Left lobe of liver (tissue), 2 donors: ENCODE measurements at places on chromosomes 1 and 21.
A peak's percentile ranks its signal among the peaks of the same experiment; 100 is the strongest.

GRCh38 chr1:226449823-226450222 is 41.9 kb upstream of the PARP1 start:
- DNase-seq, result no peak

- DNase-seq, result no peak
Observed at GRCh38 chr1:81004011-81004410, 796.7 kb upstream of the ADGRL2 start.

GRCh38 chr1:22641906-22642636 is 1.4 kb upstream of the C1QC start:
- DNase-seq, result peak; percentile 83

DNA sequence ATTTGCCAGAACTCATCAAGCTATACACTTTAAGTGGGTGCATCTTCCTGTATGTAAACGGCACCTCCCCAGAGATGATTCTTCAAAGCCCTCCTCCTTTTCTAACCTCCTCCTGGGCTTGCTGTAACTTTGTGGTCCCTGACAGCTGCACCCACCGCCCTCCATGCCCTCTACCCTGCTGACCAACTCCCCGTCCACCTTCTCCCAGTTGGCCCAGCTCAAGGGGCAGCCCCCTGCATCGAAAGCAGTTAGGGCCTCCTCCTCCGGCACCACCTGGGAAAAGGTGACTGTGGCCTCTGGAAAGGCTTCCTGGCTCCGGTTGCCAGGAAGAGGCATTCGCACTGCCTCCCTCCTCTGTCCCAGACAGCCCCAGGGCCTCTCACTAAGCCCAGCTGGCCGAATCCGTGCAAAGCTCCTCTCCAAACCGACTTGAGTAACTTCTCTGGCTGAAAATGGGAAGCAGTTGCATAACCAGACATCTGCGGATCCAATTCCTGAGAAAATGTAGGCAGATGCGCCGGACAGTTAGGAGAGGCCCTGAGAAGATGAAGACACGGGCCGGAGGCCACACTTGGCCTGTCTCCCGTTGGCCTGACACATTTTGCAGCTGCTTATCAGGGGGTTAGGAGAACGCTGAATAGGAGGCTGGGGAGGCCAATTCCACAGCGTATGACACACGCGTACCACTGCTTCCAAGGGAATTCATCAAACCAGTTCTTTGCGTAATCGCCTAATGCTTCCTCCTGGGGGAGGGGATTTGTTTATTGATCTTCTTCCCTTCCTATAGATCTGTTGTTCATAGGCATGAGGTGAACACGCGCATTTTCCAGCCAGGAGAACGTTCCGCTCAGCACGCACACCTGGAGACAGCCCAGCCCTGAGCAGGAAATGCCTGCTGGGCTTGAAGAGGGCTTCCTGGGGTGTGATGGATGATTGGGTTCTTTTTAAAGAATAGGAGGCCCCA is 48.7 kb upstream of the COL6A2 start:
- peak; percentile 19 for DNase-seq

- no peak for DNase-seq
Observed at GRCh38 chr1:227391879-227392278, 73.6 kb upstream of the CDC42BPA start.
